ENCODE measurements at places on chromosomes 7 and 10.

- DNase-seq, result no peak
Measured at GRCh38 chr7:42314696-42315095, 77.7 kb upstream of the GLI3 start.

GRCh38 chr7:130996833-130997231, 262.8 kb upstream of the KLF14 start:
- DNase-seq, result no peak

DNA sequence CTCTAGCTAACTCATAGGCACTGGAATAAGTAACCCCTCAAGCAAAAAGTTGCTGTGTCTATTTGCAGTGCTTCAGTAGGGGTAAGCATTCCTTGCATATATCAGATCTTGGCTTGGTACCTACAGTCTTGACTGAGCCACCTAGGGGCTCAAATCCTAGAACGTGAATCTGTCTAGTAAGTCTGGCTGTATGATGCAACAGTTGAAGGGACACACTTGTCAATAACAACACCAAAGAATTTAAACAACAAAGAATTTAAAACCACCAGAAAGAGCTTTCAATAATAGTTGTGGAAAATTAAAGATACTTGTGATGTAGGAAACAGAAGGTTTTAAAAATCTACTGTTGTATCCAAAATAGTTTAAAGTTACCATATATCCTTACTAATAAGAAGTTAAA, 65.4 kb downstream of the EBLN1 start:
- no peak for DNase-seq

GRCh38 chr7:2386964-2387669, 16.3 kb upstream of the CHST12 start:
- DNase-seq, result no peak

GRCh38 chr7:47480576-47481538, 101.1 kb downstream of the TNS3 start:
- no peak for DNase-seq

DNA sequence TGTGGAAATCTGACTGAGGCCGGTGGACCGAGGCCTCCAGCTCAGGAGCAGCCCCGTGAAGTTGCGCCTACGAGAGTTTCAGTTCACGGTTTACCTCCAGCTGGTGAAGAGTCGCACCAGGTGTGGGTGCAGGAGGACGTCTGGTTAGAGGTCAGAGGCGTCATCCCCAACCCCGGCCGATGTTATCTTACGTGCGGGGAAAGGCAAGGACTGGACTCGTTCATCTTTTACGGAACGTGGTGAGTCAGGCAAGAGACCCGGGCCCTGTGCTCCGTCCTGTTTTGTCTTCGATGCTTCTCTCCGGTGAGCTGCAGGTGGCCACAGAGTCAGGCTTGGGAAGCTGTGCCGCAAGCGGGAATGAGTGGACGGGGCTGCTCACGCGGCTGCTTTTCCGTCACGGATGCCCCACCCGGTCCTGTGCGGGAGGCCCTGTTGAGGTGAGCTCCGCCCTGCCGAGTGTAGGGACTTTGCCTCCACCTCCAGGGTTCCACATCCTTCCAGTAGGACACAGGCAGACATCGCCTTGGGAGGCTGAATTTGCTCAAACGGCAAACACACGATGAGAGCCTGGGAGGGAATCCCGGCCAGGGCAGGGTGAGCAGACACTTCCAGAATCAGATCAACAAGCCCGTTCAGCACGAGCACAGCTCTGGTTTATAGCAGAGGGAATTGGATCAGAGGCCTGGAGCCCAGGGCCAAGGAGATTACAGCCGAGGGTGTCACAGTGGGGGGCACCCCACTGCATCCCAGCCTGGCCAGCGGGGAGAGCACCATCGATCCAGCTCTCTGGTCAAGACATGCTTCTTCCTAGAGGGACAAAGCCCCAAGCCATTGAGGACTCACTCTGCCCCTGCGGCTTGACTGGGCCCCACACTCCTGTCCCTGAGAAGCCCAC, 50.1 kb upstream of the INPP5A start:
- no peak for DNase-seq

- DNase-seq, result no peak
Measured at GRCh38 chr7:28067171-28067570, 113.4 kb downstream of the JAZF1 start.

DNA sequence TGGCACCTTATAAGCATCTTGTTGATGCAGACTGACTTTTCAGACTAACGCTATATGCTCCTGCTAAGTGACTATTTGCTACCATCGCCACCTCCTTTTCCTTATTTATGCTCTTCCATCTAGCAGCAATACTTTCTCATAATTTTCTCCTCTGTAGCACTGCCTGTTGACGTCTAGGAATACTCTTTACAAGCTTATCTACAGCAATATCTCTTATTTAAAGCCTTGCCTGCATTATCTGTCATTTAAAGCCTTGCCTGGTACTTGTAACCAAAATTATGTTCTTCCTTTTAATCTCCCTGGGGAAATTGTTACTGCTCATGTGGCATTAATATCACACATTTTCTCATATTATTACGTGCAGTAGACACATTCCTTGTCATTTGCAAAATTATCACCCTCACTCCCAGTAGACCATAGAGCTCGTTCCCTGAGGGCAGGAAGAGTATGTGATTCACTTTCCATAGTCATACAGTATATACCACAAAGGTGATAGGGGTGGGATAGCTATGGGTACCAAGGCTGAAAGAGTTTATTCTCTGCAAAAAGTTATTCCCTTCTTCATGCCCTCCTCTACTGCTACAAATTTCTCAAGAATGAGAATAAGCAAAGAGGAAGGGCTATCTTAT, 359.7 kb upstream of the PCDH15 start:
- no peak for DNase-seq

DNA sequence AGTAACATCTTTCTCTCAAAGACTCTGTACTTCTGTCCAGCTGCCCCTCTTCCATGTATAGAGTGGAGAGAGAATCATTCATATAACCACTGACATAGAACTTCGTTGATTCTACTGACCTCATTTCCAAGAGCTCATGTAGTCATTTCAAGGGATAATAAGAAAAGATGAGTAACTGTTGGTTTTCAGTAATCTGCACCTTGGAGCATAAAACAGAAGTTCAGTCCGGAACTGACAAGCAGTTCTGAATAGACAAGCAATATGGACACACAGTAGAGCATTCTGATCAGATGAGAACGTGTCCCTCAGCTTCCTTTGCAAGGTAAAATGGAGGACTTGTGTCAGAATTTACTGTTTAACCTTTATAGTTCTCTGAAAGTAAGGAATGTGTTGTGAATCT, 847.1 kb downstream of the REEP3 start:
- no peak for DNase-seq

DNA sequence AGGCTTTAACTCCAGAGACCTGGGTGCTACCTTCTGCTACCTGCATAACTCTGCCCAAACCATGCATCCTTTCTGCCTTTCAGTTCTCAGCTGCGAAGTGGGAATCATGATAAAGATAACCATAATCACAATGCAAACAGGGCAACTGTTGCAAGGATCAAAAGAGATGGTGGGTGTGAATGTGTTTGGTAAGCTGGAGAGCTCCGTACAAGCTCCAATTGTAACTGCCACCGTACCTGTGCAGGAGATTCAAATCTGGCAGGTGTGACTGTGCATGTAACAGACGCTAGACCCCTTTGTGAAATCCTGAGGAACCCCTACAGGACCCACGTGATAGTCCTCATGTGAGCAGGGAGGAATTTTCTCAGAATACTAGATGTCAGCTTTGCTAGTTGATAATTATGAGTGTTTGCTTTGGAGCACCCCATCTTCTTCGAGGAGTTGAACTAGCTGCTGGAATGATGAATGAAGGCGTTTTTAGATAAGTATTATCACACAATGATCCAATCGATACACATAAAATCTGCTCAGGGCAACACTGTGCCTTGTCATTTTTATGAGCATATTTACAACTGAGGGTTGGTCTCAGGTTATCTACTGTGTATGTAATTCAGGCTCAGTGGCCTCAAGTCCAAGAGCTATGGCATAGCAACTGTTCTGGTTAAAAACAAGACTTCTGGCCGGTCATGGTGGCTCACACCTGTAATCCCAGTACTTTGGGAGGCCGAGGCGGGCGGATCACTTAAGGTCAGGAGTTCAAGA, 15.4 kb upstream of the FRAT2 start:
- DNase-seq, result no peak

DNA sequence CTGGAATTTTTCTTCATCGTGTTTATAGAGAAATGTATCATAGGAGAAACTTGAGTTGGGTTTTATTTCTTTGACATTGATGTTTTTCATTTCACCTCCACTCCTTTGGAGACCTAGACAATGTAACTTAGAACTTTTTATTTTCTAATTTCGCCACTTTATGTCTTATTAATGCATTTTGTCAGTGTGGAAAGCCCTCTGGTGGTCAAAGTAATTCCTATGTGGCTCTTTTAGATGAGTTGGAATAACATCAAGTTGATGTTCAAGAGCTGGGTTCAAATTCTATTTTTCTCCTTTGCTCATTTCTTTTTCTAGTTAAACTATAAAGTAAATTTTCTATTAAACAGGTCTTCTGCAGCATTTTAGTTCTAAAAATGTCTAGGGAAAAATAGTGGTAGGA, 478.6 kb downstream of the LRMDA start:
- no peak for DNase-seq

- no peak for DNase-seq
Measured at GRCh38 chr7:106101726-106102125, 10.4 kb downstream of the SYPL1 start.

GRCh38 chr10:95423164-95424005, 132.6 kb upstream of the PDLIM1 start:
- DNase-seq, result no peak

GRCh38 chr7:1170741-1171501, 10.9 kb upstream of the ZFAND2A start:
- DNase-seq, result no peak

GRCh38 chr10:88115407-88115806, 252.0 kb downstream of the PTEN start:
- no peak for DNase-seq
